ENCODE measurements at places on chromosomes 2 and 18.

- no peak for DNase-seq
Measured at GRCh38 chr2:36539631-36540030, 58.3 kb downstream of the FEZ2 start.

DNA sequence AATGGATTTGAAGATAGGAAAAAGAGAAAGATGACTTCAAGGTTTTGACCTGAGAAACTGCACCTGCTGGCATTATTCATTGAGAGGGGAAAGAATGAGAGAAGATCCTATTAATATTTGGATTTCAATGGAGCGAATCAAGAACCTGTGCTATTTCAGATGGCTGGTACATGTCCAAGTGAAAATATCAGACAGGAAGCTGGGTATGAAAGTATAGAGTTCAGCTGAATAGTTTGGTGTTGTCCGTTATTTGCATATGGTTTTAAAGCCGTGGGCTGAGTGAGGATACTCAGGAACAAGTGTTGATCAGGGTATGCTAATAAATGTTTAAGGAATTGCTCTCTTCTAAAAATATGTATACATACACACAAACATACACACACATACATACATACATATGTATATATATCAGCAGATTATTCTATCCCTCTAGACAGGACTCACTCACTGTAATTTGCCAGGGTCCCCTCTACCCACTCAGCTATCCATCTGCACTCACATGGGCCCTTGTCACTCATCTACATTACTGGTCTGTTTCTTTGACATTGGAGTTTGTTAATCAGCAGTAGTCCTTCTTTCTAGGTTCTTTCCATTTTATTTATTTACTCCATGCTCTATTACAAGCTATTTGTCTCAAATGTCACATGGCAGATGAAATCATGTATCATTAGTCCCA is 33.9 kb upstream of the IKZF2 start:
- DNase-seq: no peak

DNA sequence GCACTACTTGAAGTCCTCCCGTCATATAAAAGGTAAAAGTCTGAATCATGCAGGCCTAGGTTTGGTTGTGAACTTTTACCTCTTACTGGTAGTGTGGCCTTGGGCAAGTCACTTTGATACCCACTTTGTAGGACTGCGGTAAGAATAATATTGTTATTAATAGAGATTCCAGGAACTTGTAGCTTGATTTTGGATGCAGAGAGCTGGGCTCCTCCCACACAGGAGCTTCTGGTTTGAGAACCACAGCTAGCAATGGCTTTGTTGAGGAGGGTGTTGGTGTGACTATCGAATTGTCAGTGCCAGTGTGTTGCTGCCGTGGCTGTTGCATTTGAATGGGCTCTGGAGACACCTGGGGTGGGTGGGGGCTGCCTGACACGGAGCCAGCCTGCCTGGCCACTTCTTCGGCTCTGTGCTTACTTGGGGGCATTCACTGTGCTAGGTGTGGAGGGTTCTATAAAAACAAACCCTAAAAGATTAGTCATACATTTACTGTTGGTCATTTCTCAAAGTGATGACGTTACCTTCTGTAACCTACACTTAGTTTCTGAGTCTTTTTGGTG is 38.5 kb downstream of the ASAP2 start:
- no peak for DNase-seq

GRCh38 chr2:166725927-166726924 is 162.1 kb upstream of the XIRP2 start:
- DNase-seq: no peak

DNA sequence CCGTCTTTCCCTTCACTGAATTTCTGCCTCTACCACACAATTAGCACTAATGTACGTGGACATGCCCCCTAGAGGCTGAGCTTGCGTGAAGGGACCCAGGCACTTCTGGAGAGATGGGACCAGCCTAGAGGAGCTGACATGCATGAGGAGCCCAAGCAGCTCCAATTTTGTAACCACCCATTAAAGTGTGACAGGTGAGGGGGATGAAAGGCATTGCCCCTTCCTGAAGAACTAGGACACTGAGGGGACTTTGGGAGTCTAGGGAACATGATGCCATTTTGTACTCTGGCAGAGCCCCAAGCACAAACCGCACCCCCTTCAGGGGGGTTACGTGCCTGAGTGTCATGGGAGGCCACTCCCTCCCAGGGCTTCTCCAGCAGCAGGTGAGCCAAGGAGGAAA is 63.6 kb downstream of the HNRNPLL start:
- no peak for DNase-seq

GRCh38 chr2:46857871-46858701 is 57.5 kb downstream of the MCFD2 start:
- no peak for DNase-seq

DNA sequence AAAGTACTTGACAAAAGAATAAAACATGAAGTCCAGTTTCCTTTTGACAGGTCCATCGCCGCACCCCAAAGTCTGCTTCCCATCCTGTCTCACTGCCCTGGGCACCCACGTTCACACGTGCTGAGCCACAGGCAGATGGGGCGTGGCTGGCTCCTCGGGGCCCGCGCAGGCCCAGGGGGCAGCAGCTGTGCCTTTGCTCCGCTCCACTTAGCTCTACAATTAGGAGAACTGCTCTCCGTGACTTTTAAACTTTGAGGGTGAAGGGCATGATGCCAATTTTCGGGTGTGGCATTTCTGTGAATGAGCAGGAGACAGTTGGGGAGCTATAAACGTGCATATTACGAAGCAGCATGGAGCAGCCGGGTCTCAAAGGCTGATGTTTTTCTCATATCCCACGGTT is 152.4 kb downstream of the TDRD15 start:
- DNase-seq: no peak

DNA sequence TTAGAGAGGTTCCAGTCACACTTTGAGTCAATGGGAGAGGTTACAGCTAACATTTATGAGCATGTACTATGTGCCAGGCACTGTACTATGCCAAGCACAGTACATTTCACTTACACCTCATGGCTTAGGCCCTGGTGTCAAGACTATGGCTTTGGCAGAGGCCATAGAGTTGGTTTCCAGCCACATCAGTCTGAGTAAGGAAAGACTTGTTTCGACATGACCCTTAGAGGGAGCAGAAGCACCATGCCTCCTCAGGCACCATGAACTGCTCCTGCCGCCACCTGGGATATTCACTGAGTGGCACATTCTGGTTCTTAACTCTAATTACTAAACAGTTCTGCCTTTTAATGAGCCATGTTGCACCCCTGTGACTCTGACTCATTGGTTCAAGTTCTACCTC is 12.7 kb downstream of the DGUOK start:
- no peak for DNase-seq

GRCh38 chr2:105757433-105757832 is 12.7 kb downstream of the NCK2 start:
- DNase-seq: no peak

- DNase-seq: no peak
Measured at GRCh38 chr2:221447310-221447709, 124.8 kb downstream of the EPHA4 start.

- no peak for DNase-seq
Measured at GRCh38 chr2:172227719-172228118, 125.0 kb upstream of the DLX2 start.

- DNase-seq: no peak
Measured at GRCh38 chr2:29640360-29640759, 281.0 kb downstream of the ALK start.
